ENCODE measurements at places on chromosomes 11 and 22.
A peak's percentile ranks its signal among the peaks of the same experiment; 100 is the strongest.

DNA sequence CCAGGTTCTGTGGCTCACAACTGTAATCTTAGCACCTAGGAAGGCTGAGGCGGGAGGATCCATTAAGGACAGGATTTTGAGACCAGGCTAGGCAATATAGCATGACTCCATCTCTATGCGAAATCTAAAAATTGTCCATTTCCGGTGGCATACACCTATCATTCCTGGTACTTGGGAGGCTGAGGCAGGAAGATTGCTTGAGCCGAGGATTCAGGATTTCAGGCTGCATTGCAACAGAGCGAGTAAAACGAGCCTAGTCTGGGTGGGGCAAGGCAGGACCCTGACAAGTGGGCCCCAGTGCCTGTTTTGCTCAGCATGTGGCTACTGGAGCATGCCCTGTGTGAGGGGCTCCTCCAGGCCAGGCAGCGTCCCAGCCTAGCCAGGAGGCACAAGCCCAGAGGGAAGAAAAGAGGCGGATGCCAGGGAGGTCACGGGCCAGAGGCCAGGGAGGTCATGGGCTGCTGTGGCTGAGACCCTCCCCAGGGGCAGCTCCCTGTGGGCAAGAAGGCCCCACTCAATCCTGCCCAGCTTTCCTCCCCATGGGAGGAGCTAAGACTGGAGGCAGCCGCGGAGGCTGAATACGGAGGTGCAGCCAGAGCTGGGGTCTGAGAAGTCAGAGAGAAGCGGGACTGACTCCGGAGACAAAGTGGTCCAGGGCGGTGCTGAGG lies 8.4 kb downstream of the LRRC74B start:
- no peak for DNase-seq

GRCh38 chr11:14672635-14673034 lies 29.0 kb downstream of the PDE3B start:
- no peak for DNase-seq

DNA sequence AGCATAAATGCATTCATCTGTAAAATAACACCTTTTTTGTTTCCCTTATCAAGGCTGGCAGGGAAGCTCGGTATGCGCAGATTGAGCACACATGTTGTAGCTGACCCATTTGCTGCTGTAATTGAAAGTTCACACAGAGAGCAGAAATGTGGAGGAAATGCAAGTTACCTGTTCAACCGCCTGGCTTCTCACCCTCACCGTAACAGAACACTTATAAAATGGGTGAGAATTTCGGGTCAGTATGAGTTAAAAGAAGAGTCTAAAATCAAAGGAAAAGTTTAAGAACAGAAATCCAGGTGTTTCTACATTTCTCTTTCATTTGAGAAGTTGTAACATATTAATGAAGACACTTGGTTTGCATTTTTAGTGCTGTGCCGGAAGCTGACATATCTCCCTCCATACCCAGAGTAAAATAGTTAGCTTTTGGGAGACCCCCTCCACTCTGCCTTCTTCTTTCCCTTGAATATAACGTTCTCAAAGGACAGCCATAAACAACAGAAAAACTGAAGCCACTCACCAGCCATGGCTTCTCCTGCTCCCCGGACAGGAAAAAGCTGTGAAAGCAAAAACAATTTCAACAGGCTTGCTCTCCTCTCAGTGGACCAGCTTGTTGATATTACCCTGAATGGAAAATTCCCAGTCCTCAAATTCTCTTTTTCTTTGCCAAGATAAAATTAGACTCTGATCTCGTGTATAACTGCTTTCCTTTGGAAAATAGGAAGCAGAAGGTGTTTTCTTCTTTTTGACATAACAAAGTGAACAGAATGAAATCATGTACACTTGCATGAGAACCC lies at the start of gene CASP12:
Gene CASP12, minus strand, starts transcription at position 570 of the 794 bp plus-strand sequence.
- no peak for DNase-seq

DNA sequence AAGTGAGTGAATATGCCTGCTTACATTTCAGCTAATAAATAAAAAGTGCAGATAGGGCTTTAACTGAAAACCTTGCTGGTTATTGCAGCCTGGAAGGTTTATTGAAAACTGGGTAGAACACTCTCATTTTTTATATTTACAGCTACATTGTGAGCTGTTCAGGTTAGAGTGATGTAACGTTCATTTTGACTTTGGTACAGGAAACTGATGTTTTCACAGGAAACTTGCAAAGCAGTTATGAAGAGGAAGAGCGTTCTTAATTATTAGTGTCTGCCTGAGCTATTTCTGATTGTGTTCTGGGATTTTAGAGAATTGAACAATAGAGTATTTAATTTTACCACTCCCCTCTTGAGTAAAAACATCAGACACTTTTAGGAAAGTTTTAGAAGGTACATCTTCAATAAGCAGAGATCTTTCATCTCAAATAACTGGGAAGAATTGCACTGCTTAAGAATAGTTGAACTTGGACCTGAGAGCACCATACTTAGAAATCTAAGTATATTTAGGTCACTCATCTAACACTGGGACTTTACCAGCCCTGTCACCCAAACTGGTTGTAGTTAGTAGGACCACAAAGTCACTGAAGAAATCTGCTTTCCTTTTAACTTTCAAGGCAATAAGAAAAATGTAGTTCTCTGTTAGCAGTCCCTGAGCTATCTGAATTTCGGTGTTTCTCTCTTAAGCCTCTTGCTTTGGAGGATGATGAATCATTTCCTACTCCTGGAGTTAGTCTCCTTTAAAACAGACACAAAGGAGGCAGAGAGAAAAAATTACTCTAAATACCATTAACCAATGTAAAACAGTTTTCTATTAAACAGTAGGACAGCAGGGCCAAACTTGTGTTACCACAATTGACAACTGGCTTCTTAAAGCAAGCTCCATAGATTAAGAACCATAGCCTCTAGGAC lies 128.6 kb upstream of the DDI1 start:
- DNase-seq = no peak

DNA sequence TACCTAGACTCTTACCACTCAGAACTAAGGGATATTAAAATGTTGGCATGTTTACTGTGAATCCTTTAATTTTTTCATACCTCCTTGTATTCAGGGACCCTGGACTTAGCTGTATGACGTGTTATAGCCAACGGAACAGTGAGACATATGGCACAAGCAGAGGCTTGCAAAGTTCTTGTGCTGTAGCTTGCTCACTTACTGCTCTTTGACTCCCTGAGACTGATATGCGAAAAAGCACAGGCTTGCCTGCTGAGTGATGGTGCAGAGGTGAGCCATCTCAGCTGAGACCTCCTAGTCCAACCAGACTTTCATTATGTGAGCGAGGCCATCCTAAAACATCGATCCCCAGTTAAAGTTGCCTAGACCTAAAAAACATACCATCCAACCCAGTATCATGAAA lies 811.0 kb downstream of the METTL15 start:
- no peak for DNase-seq

DNA sequence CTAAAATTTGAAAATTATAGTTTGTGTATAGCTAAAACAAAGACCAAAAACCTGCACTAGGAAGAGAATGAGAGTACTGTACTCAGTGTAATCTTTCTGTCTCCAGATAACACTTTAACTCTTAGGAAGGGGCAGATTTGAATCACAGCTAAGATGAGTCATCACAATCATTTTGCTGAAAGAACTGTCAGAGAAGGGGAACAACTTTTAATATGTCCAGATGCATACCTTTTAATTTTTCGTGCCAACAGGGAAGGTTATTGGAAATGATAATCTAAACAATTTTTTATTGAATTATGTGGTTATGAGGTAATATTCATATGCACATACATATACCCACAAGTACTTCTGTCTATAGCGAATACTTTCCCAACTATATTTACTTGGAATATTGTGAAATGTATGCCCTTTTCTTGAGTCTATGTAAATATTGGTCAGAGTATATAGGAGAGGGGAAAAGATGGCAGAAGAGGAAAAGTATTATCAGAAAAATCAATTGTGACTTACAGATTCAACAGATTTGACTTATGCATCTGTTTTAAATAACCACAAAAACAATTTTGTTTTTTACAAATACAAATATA lies 51.1 kb upstream of the MUC15 start:
- DNase-seq = no peak

DNA sequence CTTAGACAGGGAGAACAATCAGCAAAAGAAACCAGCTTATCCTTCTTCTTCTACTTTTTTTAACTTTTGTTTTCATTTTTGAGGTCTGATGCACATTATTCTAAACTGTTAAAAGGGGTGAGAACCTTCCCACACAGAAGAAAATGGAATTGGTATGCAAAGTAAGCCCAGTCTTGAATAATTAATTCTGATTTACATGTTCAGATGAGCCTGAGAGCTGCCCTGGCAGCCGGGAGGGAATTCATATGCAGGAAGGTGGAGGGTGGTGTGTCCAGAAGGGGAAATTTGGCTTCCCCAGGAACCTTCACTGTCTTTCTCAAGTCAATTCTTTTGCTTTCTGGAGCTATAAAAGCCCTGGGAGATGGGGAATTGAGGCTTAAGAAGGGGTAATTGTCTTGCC lies 181.0 kb downstream of the INSC start:
- DNase-seq = no peak

DNA sequence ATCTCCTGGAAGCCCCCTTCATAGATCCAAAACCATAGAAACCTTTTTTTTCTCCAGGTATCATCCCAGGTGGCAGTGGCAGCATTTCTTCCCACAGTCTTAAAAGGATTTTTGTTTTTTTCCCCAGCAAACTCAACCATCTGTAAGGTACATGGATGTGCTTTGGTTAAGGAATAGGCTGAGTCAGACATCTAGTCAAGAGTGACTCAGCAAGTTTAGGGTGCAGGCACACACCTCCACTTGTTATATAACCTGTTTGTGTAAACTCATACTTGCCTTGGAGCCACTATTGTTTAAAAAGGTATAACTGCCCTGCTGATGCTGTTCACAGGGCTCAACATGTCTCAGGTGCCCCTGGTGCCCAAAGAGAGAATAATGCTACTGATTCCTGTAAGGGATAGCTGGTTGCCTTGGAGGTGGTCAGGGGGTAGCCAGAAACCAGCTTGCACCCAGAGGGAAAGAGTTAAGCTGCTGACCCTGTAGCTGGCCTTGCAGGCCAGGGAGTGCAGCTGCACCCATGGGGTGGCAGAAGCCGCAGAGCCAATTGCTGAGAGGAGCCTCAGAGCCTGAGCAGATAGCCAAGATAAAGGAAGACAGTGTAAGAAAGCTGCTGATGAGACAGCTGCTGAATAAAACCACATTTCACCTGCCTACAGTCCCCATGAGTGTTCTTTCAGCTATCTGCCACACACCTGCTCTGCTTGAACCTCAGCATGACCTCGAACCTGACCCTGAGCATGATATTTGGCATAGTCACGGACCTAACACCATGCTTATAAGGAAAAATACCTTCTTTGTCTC lies 1726.1 kb upstream of the RAG2 start:
- DNase-seq = no peak

DNA sequence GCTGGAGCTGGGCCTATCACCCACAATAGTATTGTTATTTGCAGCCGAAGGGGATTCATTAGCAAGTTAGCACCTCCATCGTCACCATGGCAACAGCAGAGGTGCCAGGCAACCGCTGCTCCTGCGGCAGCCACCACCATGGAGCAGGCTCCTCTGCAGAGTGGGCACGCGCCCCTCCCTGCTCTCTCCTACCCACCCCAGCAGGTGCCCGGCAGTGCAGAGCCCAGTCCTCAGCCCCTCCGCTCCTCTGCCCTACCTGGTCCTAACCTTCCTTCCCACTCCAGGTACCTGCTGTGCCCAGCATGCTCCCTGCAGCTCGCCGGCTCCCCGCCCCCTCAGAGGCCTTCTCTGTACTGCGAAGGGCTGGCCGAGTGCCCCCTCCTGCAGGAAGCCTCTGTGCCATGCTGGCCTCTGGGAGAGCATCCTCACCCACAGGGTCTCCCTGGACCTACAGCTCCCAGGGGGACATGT lies 3.6 kb downstream of the DUSP8 start:
- DNase-seq = peak; percentile 66

DNA sequence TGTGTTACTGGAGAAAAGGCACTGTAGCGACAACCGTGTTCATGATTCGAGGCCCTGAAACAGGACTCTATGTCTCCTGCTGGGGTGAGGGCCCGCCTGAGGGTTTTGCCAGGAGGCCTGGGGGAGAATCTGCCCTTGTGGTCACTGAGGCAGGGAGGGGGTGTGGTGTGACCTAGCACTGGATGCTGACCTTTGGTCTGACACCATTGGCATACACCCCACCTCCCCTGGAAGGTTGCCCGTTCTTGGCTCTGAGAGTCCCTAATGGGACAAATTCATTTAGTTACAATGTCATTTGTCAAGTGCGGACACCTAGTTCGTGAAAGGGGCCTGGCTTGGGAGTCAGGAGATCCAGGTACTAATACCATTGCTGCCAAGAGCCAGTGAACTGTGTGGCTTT lies 29.0 kb downstream of the NECTIN1 start:
- no peak for DNase-seq

- DNase-seq = no peak
Measured at GRCh38 chr11:78834886-78835285, 260.2 kb upstream of the NARS2 start.

Measured in NCI-H1436 (cell line).